Stimulated activated CD4-positive, alpha-beta T cell treated with anti-CD3 and anti-CD28 coated beads, TNF-alpha, amount 100 ng/mL, for 1 hour (primary cell): ENCODE measurements at places on chromosomes 7 and 10.

- DNase-seq, result no peak
Observed at GRCh38 chr7:117308891-117309290, 14.0 kb downstream of the WNT2 start.

- no peak for DNase-seq
Observed at GRCh38 chr10:18321371-18321770, 181.1 kb downstream of the CACNB2 start.

DNA sequence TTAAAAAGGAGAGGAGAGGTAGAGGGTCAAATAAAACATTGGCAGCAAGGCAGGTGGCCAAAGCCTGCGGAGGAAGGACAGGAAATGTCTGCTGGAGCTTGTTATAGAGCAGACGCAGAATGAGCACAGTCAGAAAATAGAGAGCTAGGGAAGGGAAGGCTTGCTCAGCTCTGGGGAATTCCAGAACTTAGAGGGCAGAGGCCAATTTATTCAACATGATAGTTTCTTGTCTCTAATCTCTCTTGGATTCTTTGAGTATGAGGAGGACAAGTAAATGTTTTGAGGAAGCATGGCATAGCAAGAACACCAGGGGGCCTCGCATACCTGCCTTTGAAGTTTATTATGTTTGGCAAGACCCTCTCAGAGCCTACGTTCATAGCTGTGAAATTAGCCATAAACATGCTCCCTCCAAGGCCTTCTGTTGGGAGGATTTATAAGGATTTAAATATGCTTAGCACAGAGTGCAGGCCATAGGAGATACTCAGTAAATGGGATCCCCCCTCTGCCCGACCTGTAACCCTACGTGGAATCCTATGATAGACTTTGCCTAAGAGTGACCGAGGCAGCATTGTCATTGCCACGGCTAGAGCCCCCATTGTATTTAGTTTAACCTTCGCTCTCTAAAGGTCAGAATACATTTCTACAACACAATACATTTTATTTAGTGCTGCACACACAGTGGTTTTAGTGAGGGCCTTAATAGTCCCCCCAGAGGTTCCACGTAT, 293.9 kb downstream of the CCDC3 start:
- DNase-seq, result no peak

GRCh38 chr10:80413271-80413996, 5.1 kb downstream of the PRXL2A start:
- no peak for DNase-seq

- DNase-seq, result no peak
Observed at GRCh38 chr7:114922026-114922651, at the start of gene MDFIC. MDFIC (plus strand) TSS chr7:114922094; CDS start chr7:114923034, 940 bp downstream.

DNA sequence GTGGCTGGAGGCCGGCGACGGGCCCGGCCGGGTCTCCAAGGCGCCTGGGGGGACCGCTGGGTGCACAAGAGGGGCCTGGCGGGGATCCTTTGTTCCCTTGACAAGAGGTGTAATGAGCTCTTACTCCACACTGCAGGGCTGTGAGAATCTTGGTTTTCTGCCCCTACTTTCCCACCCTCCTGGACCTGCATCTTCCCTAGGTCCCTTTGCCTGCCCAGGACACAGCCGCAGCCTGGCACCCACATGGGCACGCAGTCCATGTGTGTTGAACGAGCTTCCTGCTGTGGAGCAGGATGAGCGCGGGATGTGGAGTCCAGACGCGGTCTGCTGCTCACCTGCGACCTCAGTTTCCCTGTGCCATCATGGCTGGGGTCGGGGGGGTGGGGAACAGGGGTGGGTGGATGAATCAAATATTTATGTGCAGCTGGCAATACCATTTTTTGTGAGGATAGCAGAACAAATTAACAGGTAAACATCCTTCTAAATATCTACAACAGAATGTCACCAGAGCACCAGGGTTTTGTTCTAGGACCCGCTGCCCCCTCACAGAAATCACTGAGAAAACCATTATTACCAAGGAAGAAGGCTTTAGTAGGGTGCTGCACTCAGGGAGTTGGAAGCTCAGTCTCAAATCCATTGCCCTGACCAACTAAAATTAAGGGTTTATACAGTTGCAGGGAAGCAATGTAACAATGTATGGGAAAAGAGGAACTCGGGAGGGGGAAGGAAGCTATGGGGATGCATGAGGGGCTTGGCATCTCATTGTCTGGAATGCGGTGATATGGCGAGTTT, 474 bp upstream of the NSMCE4A start:
- DNase-seq, result no peak

GRCh38 chr10:92755725-92756124, 66.0 kb downstream of the HHEX start:
- DNase-seq, result no peak

DNA sequence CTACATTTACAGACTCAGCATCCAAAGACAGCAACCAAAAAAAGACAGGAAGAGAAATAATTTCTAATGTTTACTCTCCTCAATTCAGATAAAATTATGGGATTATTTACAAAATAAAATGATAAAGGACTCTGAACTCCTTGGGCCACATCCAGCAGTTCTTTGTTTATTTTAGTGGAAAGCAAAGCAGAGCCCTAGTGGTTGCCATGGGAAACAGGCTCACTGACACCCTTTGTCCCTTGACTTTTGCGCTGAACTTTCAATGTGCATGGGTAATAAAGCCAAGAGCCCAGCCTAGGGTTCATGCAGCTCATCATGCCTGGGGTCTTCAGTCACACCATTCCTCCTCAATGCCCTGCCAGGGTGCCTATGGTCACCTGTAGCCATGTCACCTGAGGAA, 442.6 kb upstream of the IGFBP3 start:
- DNase-seq, result no peak

DNA sequence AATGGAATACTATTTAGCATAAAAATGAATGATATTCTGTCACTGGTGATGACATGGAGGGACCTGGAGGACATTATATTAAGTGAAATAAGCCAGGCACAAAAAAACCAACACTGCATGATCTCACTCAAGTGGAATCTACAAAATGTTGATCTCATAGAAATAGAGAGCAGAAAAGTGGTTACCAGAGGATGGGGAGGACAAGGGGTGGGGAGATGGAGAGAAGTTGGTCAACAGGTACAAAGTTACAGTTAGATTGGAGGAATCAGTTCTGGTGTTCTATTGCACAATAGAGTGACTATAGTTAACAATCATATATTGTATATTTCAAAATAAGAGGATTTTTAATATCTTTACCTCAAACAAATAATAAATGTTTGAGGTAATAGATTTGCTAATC, 24.7 kb upstream of the SLC18A3 start:
- DNase-seq, result no peak

DNA sequence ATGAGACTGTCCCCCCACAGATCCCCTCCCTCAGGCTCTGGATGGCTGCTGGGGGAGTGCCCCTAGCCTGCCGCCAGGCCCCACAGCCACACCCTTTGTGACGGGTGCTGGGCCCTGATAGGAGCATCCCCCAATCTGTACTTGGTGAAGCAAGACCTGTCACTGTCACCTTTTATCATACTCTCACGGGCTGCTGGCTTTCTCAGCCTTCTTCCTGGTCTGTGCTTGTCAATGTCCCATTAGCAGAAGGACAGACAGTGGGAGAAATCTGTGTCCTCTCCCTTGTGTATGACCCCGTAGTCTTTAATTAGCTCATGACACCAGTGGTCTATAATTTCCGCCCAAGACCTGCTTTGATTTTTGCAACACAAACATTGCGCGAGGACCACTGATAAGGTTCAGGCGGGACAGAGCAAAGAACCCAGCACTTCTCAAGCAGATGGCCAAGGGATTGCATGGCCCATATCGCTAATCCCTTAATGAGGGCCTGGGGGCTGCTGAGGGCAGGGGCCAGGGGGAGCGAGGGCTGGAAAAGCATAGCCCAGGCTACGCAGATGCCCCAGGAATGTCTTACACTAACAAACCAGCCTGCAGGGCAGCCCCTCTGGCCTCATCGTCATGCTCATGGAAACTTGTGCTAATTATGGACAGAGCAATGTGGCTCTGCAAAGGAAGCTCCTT, 127.8 kb downstream of the PTPN20 start:
- no peak for DNase-seq

GRCh38 chr7:147571436-147572185, 1019.0 kb upstream of the C7orf33 start:
- DNase-seq, result no peak

DNA sequence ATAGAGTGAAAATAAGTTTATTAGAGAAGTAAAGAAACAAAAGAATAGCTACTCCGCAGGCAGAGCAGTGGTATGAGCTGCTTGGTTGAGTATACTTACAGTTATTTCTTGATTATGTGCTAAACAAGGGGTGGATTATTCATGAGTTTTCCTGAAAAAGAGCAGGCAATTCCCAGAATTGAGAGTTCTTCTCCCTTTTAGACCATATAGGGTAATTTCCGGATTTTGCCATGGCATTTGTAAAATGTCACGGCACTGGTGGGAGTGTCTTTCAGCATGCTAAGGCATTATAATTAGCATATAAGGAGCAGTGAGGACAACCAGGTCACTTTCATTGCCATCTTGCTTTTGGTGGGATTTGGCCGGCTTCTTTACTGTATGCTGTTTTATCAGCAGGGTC, 25.7 kb upstream of the GALNT17 start:
- DNase-seq, result no peak

DNA sequence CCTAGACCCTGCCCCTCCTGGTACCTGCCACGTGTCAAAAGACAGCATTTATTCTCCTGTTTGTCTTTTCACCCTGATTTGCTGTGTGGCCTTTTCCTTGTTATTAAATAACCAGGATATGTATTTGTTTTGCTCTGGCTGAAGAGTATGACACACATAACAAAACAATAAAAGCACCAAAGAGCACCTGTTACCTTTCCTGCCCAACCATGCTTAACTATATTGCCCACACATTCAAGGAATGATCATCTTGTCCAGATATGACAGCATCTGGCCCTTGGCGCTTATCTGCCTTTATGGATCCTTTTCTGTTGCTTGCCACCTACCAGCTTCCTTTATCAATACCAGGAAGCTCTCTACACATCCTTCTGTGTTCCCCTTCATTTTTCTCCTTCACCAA, 357.7 kb downstream of the FGFR2 start:
- DNase-seq, result no peak

DNA sequence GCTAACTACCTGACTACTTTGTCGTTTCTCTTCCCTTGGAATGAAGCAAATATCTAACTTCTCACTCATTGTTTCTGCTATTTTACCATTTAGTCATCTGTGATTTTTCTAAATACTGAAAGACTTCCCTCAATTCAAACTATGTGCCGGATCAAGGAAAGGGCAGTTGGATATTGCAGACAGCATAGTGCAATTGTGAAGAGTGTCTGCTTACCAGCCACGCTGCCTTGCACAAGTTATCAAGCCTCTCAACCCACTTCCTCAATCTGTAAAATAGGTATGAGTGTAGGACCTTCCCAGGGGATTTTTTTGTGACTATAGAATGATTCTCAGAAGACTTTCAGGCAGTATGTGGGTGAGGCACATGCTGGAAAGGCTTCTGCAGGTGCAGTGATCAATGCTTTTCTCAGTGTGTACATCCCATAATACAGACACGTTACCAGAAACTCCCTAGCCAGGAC, 54.3 kb downstream of the EGFR start:
- no peak for DNase-seq
